Inflammatory macrophage treated with lipopolysaccharide for 4 hours (primary cell): ENCODE measurements at places on chromosomes 1 and 21.

DNA sequence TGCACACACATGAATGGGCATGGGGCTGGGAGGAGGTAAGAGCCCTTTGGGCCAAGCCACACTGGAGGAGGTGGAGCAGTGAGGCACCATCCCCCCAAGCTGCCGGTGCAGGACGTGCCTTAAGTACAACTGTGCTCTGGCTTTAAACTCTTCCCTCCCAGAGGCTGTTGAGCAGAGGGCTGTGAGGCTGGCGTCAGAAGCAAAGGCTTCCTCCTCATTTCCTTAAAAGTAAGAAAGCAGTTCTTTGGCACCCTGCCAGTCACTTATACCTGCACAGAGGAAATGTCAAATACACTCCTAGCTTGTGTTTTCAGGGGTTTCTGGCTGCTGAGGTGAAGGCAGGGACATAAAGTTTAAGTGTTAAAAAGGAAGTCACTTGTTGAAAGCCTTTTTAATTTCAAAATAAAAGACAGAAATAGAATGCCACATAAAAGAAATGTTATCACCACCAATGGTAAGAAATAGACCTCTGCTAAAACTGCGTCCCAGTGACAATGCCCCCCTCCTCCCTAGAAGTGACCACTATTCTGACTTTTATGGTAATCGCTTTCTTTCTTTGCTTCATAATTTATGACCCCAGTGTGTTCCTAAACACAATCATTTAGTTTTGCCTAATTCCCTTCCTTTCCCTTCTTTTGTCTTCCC, 33.0 kb downstream of the LAMC2 start:
- DNase-seq, result no peak

DNA sequence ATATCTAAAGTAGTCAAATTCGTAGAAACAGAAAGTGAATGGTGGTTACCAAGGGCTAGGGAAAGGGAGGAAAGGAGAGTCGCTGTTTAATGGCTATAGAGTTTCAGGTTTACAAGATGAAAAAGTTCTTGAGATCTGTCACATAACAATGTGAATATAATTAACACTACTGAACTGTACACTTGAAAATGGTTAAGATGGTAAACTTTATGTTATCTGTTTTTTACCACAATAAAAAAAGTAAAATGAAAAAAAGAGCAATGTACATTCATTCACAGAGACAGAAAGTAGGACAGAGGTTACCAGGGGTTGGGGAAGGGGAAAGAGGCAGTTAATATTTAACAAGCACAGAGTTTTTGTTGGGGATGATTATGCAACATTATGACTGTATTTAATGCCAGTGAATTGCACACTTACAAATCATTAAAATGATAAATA, 53.3 kb upstream of the SEC16B start:
- no peak for DNase-seq

DNA sequence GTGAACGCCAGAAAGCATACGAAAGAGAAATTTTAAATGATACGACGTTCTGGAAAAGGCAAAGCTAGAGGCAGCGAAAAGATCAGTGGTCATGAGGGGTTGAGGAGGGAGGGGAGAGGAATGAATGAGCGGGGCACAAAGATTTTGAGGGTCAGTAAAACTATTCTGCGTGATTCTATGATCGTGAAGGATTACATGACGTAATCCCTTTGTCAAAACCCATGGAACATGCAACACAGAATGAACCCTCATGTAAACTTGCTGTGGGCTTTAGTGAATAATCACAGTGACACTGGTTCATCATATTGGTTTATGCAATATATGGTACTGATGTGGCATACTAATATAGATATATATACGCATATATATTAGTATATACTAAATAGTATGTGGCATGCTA, 13.0 kb downstream of the LRRC38 start:
- DNase-seq, result no peak

GRCh38 chr1:187051618-187052232, 223.0 kb downstream of the PLA2G4A start:
- DNase-seq, result peak; percentile 11

DNA sequence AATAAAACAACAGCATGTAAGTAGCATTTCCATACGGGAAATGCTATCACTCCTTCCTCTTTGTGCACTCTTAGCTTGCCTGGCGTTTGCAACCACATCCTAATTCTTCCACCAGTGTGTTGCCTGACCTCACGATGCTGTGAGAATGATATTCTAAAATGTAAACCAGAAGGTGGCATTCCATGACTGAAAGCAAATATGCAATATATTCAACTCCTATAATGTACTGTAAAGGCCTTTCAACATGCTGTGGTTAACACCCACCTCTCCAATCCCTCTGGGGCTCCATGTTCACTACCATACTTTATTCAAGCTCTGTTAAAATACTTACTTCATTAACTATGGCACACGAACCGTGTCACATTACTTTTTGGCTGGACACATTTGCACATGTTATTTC, 420.6 kb upstream of the DEPDC1 start:
- DNase-seq, result no peak
